ENCODE measurements at places on chromosomes 7 and 10.

DNA sequence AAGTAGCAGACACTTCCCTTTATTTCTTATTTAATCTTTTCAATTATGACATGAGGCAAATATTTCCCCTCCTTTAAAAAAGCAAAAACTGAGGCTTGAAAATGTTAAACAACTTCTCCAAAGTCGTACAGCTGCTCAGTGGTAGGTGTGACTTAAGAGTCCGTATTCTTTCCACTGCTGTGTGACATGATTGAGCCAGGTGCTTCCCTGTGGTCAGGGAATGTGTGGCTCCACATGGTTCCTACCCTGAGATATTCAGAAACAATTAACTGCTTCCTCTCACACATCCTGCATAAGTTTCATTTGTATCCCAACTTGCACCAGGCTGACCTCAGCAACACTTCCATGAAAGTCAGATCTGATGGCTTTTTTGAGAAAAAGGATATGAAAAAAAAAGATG lies 13.6 kb downstream of the OPALIN start:
- DNase-seq, result no peak

DNA sequence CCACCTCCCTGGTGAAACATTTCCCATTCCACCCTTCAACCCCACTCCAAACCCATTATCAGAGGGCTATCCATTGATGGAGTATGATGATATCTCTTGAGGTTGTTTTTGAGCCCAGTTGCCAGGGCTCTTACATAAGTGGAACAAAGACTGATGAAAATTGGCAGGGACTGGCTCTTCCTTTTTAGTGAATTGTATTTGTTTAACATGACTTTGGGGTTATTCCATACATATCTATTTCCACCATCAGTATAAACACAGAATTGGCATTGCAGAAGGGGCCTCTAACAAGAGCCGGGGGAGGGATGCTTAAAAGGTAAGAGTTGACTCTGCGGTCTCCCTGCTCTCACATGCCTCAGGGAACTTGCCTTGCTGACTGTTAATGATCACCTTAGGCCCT lies 28.9 kb downstream of the FZD1 start:
- DNase-seq, result no peak

DNA sequence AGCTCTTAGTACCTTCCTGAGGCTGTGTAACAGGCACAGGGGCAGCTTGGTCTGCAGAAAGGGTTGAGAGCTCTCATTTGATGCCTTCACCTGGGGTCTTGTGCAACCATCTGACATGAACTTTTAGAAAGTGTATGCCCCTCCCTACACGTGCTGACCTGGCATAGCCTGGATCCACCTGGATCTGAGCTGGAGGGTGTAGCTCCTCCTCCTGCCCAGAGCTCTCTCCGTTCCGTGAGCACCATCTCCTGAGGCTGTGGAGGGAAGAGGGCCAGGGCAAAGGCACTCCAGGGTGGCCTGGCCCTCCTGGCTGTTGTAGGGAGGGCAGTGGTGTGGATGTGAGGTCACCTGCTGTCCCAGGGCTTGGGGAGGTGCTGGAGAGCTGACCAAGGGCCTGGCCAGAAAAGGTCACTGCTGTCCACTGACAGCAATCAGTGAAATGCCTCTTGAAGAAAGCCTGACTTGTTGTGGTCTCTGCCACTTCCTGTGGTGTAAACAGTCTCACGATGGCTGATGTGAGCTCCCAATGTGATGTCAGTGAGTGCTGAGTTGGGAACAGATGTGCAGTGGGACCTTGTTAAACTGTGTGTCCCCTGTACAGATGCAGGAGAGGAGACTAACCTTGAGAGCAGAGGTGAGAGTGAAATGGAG lies 23.0 kb downstream of the AMZ1 start:
- DNase-seq, result peak; percentile 92

GRCh38 chr7:45975367-45975766 lies 54.3 kb upstream of the IGFBP3 start:
- no peak for DNase-seq

DNA sequence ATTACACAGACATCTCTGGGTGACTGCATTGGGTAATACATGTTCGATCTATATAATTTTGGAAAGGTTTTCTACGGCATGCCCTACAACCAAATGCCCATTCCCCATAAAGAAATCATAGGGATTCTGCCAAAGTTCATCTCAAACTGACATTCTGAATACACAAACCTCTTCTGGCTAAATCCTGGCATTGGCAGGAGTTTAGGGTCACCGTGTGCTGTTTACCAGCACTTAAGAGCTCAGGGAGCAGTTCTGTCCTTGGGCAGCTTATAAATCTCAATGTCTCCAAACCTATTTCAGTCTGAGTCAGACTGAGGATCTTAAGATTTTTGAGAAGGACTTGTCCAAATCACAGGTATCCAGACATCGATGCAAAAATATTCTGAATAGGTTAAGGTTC lies 809.6 kb upstream of the LRRN3 start:
- no peak for DNase-seq

GRCh38 chr10:62511238-62511637 lies 137.1 kb downstream of the ZNF365 start:
- no peak for DNase-seq

DNA sequence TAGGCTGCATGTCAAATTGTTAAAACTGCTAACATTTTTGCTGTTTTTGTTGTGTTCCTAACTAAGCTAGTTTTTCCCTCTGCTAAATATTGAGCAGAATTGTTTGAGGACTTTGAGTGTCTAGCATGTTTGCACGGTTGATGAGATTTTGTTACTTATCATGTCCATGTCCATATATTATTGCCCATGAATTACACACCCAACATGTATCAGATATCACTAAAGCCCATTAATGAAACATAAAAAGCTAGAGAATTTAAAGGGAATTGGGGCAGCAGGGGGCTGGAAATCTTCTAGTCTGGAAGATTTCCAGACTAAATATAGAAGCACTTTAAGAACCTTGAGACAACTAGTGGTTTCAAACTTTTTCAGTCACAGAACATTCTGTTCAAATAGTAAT lies 197.7 kb downstream of the SNX10 start:
- no peak for DNase-seq

GRCh38 chr10:17003151-17003550 lies 126.5 kb downstream of the CUBN start:
- no peak for DNase-seq

DNA sequence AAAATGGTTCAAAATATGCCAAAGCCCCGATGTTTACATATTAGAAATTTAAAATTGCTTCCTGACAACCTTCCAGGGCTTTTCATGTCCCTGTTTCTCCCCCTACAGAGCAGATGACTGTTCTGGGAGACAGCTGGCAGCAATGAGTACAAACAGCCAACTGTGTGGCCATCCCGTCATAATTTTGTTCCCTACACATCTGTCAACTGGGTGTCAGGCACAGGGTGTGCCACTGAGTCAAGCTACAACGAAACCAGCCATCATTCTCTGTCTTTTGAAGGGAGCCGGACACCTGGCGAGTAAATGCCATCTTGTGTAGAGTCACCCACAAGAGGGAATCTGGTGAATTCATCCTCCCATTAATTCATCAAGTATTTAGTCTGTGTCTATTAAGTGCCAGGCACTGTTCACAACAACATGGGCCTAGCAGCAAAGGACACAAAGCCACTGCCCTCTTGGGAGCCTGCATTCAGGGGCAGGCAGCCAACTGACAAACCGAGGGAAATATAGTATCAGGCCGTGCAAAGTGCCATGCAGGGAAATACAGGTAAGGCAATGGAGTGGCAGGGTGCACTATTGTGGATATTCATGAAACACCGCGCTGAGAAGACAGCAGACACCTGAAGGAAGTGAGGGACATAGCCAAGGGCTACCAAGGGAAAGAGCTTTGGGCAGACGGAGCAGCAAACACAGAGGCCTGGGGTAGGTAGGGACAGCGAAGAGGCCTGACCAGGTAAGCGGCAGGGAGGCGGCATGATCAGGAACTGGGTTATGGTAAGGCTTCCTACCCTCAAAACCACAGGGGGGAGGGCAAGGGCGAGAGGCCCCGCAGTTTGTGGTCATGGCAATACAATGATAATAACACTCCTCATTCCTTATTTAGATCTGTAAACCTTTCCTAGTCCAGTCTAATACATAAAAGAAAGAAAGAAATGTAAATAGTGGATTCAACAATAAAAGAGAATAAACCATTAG lies 213.6 kb downstream of the FAM107B start:
- no peak for DNase-seq

DNA sequence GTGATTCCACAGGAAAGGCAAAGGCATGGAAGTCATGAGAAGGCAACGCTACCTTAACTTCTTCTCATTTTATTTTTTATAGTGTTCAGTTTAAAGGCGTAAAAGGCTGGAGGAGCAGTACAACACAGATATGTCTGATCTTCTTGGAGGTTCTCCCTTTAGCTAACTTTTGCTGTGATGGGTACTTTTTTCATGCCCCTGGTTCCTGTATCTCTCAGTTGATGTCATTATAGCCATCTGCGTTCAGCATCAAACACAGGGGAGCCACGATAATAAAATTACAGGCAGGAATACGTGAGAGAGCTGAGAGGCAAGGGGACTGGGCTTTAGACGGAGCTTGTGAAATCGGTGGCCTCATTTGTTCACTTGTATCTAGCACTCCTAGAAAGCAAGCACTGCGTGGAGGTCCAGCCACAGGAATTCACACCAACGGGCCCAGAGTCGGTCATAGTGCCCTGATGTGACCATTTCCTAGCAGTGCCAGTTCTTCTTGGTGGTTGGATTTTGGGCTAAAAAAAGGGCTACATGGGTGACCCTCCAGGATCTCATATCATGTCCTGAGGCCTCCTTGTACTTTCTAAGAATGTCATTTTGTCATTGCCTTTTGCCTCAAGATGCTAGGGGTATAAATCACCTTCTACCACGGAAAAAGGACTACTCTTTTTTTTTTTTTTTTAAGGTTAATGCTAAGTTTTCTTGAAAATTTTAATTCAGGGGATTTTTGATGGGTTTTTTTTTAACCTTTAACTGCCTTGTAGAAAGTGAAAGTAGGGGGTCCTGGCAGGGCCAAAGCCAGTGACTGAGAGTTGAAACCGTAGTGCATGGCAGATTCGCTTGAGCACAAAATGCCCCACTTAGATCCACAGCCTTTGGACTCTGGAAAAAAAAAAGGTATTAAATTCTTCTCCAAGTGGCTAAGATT lies 191.5 kb downstream of the CELF2 start:
- DNase-seq, result peak; percentile 47

DNA sequence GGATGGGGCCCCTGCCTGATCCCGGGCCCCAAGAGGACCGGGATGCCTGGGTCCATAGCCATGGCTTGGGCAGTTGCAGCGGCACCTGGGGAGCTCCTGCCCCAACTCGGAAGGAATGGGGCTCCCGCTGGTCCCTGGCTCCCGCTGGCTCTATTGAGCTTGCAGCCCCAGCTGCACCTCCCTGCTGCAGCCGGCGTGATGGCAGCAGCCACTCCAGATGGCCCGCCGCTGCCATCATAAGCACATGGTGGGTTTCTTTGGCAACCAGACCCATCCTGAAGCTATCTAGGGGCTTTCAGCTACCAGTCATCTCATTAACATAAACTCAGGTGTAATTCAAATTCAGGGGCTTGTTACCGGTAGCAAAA lies 11.1 kb upstream of the DNMBP start:
- DNase-seq, result peak; percentile 92

DNA sequence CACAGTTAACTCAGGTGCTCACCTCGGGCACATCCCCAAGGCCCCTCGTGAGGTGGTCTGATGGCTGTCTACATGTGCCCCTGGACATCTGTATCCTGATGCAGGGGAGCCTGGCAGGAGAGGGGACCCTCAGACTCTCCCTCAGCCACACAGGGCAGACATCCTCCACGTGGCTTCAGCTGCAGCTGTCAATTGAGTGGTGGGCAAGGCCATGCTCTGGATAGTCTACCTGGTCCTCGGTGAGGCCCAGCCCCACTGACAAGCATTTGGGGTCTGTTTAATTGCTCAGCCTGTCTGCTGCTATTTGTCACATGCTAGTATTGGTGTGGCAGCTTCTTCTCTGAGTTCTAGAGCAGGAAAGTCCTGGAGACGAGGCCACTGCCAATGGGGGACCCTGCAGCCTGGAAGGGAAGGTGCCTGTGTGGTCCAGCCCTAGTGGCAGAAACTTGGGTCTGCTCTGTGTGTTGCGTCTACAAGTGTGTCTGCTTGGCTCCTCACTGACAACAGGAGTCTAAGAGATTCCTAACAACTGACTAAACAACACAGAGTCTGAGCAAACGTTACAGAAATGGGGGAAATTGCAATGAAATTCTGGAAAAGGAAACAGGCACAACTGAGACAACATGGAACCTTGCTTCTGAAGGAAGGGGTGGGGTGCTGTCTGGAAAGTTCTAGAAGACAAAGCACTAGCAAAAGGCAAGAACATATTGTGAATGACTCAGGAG lies 59.3 kb upstream of the IGFBP3 start:
- DNase-seq, result no peak

DNA sequence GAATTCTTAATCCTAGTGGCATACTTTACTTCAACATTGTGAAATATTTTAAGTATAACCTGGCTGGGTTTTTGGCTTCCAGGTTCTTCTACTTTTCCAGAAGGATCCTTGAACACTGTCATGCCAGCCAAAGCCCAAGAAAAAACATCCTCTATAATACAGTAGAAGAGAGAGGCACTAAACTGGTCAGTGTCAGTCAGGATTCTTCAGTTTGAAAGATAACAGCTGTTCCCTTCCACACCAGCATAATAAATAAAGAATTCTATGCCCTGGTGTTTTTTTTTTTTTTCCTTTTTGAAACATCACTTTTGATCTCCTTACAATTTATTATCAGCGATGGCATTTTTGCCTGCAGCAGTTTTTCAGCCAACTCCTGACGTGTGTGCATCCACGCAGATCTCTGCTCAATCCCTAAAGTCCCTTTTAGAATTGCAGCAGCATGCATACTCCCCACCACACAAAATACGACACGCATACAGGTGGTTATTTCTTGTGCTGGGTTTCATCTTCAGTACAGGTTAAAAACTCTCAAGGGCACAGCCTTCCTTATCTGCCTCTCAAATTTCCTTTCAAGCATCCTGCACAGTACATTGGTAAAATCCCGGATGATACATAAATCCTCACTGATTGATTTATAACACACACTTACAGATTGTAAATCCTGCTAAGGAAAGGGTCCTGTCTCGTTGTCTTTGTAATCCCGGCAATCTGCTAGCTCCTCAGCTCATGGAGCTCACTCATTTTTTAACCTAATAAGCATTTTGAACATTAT lies 100.2 kb downstream of the TPK1 start:
- DNase-seq, result no peak

DNA sequence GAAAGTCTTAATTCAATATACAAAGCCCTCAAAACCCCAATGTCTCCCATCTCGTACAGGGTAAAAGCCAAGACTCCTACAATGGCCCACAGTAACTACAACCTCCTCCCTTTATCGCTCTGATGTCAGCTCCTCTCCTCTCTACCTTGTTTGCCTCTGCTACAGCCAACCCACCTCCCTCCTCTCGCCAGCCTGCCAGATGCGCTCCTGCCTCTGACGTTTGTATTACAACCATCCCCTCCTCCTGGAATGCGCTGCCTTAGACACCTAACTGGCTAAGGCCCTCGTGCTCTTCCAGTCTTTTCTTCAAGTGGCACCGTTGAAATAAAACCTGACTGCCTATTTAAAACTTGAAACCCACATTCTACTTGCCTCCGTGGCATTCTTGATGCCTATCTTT lies 115.3 kb upstream of the MYO3A start:
- no peak for DNase-seq

- no peak for DNase-seq
Measured at GRCh38 chr7:41162612-41163011, 540.3 kb downstream of the INHBA start.
